ENCODE measurements at places on chromosomes 4 and X.

- DNase-seq: no peak
These were observed 14.1 kb downstream of the MBNL3 start for GRCh38 chrX:132474544-132475248.

DNA sequence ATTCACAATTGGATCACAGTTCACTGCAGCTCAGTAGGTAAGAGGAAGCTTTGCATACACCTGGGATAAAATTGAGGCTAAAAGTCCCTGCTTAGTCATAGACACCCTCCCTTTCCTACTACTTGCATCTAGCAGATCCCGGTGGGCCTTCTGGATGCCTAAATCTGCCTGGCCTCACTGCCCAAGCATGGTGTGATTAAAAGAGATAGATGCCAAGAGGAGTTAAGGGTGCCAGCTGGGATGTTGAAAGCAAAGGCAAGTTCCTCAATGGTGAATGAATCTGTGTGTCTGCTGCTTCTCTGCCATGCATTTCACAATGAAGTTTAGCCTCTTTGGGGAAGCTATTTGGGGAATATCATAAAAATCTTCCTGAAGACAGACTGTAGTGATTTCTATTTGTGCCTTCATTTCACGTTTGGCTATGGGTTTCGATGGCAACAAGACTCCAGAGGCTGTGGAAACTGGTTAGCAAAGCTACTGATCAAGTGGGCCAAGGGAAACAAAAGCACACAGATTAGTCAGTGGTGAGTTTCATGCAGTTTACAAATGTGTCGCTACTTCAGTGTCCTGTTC, 534.0 kb downstream of the ANKRD50 start:
- DNase-seq: no peak

DNA sequence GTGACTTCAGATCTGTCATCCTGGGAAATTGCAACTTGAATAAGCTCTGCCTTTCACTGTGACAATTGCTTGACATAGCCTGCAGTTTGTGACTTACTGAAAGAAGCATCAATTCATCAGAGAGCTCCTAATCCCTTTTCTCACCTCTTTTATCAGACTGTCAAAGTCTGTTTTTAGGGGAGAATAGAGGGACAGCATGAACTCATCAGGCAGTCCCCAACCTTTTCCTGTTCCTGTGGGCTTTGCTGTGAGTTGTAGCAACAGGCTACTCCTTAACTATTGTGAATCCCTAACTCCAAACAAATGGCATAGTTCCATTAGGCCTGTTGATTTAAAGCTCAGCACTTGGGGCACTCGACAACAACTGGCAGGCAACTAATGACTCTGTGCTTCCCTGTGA, 64.9 kb downstream of the DOCK11 start:
- no peak for DNase-seq

- DNase-seq: no peak
These were observed 561.3 kb downstream of the IL1RAPL1 start for GRCh38 chrX:29148511-29148910.

GRCh38 chr4:73211968-73212367, 46.6 kb downstream of the ANKRD17 start:
- no peak for DNase-seq

- no peak for DNase-seq
These were observed 568 bp downstream of the CHST7 start for GRCh38 chrX:46573892-46574773.

DNA sequence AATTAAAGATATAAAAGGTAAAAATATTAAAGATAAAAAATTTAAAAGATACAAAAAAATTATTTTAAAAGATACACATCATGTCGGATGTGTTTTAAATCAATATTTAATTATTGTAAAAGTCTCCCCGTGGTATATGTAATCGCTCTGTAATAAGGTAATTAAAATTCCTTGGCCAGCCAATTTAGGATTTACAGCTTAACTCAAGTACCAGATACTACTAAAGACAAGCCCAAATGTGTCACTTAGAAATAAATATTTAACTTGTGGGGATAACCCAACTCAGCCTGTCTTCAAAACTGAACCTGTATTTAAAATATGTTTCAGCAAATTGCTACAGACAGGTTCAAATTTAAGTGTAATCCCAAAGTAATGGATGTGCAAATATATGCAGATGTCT, 56.0 kb downstream of the GPR82 start:
- no peak for DNase-seq

GRCh38 chrX:31658360-31658759, 586.5 kb upstream of the FTHL17 start:
- DNase-seq: no peak

DNA sequence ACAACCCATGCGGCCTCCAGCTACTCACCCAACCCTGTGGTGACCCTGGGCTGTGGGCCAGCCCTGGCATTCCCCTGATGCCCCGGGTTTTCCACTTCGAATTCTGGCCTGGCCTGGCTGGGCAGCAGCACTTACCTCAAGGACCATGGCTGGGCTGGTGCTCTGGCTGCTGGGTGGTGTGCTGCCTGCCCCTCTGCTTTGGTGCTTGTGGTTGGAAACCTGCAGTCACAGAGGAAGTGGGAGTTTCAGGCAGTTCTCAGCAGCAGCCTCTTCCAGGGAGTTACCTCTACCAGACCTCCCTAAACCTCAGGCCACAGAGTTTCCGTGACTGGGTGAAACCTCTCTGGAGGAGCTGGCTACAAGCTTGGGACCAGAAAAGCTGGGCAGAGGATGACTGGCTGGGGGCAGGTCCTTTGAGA, at the start of gene CXCR3:
TSS of gene CXCR3 (minus strand) at position 209 of the 419 bp plus-strand sequence. CDS start at position 147, 62 bp downstream.
- DNase-seq: peak; percentile 41

DNA sequence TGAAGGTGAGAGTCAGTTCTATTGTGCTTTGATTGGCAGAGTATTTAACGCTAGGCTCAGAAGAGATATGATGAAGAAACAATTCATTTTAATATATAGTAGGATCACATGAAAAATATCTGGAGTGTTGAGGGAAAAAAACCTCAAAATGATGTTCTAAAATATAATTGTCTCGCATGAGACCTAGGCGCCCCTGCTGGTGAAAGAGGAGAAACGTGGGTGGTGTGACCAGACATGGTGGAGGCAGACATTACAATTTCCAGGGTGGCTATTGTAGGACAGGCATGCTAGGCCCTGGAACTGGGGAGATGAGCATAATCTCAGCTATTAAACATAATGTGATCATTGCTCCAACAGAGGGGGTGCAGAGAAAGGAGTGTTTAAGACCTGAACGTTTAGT, 210.0 kb downstream of the HS3ST1 start:
- DNase-seq: no peak

DNA sequence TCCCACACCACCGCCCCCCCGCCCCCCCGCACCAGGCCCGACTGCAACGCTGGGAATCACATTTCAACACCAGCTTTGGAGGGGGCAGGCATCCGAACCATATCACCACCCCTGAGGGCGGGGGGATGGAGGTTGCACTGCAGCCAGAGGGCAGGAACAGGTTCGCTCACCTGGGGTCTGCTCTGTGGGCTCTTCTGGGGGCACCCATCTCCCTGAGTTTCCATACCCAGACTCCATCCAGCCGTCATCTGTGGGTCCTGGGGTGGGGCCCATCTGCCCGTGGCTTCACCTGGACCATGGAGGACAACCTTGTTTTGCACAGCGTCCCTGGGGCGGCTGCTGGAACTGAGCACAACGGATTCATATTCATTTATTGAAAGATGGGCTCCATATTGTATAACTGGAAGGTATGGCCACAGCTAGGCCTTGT, 6.9 kb downstream of the PSAPL1 start:
- no peak for DNase-seq

DNA sequence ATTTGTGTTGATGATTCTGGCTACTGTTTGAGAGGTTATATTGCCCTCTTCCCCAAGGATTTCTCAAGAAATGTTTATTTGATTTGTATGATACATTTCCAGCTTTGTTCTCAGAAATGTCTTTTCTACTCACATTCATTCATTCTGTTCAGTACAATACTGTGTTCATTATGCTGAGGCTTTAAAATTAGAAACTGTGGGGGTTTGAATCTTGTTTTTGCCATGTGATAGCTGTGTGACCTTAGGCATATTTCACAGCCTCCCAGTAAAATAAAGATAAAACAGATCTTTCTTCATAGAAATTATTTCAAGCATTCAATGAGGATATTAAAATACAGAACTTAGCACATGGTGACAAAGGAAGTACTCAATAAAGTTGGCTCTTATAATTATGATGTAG, 123.9 kb downstream of the DMD start:
- DNase-seq: no peak

DNA sequence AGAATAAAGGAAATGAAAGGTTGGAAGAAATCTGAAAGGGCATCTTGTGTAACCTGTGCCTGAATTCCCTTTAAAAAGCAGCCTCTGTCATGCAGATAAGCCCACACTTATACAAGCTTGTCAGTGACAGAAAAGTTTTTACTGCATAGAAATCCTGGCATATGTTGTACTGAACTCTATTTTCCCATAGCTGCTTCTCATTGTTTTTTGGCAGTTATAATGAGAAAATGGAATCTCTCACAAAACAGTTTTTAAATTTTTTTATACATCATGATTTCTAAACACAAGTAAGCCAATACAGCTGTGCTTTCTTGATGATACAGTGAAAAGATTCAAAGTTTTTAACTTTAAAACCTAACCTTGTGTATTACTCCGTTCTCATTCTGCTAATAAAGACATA, 511.4 kb upstream of the ARX start:
- DNase-seq: no peak

DNA sequence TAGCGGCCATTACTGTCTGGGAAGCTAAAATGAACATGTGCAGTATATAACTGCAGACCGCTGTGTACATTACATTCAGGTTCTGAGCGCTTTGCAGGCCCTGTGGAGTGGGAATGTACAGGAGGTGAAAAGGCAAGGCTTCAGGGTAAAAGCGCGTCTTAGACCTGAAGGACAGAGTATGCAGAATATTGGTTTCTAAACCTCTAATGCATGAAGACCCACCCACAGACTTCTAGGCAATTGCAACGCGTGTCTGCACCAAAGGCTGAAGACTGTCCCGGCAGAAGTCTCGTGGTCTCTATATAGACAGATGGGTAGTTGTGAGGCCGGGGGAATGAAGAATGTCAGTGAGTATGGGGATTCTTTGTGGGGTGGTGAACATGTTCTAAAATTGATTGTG, 5.4 kb downstream of the MAP7D2 start:
- no peak for DNase-seq

DNA sequence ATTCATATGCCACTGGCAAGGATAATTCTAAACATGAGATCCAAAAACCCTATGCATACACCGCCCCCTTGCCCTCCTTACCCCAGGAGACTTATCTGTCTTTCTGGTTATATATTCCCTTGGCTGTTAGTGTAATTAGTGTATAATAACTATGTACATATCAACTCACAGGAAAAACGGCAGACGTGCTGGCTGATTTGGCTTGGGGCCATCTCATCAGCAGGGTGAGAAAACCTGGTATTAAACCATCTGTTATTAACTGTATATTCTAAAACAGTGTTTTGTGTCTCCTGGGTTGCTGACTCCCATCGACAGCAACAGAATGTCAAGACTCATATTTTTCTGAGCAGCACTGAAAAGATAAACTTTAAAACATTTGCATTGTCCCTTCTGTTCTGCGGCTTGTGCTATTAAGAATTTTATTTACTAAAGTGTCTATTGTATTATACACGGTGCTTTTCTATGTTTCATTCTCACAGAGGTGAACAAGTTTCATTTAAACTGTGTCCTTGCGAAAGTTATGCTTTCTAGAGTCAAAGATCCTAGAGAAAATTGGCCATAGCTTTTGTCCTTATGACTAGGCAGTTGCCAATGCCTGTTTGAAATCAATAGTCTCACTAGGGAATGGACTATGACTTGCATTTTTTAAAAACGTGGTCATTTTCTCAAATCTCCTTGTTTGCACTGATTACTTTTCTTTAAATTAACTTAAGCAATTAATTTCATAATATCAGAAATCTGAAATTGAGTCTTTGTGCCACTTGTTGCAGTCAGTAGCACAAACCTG, 211.5 kb upstream of the MID1 start:
- DNase-seq: no peak

GRCh38 chr4:75921910-75922309, 18.9 kb downstream of the NAAA start:
- no peak for DNase-seq

DNA sequence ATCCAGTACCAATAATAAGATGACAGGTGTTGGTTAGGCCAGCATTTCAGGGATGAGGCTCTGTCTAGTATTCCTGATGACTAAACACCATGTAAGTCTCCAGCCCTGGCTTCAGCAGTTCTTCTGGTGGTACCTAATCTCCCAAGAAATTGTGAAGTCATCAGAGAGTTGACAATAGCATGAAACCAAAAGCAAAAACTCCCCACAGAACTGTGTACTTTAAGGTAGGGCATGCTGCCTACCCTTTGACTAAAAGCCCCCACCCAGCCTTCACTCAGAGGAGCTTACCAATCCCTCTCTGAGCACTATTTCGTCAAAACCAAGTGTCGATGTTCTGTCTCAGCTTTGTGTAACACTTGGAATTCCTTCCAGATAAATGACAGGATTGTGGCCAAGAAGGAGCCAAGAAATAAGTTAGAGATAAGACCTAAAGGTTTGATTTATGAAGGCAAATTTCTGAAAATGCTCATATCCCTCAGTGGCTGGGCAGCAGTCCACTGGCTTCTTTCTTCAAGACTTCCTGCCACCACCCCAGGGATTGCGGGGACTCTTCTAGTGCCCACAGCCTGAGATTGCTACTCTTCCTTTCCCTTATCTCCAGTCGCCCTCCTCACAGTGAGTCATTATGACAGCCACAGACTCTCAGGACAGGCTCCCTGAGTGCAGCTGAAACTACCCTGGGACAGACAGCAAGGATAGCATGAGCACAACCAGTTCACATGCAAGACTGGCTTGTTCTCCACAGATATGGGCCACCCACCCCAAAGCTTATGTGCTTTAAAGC, 67.3 kb upstream of the LHFPL1 start:
- DNase-seq: no peak

- DNase-seq: no peak
These were observed 59.8 kb downstream of the ABCB7 start for GRCh38 chrX:75096331-75096730.

DNA sequence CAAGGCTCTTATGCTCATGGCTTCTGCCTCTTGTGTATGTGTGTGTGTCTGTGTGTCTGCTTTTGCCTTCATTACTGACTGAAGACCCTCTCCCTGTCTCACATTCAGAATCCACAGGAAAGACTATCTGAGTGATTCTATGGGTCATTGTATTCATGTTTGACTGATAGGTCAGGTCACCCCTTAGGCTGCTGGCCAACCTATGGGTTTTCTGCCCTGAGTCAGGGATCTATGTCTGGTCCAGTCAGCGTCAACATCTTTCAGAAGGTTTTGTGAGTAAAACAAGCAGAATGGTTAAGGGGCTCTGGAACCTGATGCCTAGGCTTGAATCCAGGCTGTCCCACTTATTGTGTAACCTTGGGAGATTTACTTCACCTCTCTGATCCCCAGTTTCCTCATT, 30.5 kb downstream of the NHSL2 start:
- DNase-seq: no peak

GRCh38 chr4:103753868-103754653, 34.3 kb upstream of the TACR3 start:
- no peak for DNase-seq

- DNase-seq: no peak
These were observed 54.0 kb downstream of the SLC9A7 start for GRCh38 chrX:46704767-46705386.

DNA sequence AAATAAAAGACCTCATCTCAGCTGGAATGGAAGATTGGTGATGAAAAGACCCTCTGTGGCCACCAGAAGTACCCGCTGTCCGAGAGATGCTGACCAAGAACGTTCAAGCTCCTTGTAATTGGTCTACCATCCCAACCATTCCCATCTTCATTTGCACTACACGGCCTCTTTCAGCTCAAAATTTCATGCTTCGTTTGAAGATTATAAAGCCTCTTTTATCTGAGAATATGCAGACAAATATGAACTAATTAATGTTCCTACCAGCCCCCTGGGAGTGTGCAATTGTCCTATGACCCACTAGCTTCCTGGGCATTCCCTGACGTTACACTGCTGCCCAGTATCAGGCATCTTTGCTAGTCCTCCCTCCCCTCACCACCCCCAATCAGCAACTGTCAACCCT, 583.7 kb downstream of the MID1IP1 start:
- DNase-seq: no peak

Data from stimulated activated CD8-positive, alpha-beta memory T cell treated with anti-CD3 and anti-CD28 coated beads, Interleukin-4, amount 100 ng/mL, for 1 hour (primary cell).